ENCODE measurements at places on chromosomes 16 and 17. TPM values are rescaled to one million over a fixed set of nuclear protein-coding genes. Genes with fewer than 3 reads are reported as not detected.
A peak's percentile ranks its signal among the peaks of the same experiment; 100 is the strongest.

NPIPA5 gene
- 1.3 TPM for total RNA-seq

DNA sequence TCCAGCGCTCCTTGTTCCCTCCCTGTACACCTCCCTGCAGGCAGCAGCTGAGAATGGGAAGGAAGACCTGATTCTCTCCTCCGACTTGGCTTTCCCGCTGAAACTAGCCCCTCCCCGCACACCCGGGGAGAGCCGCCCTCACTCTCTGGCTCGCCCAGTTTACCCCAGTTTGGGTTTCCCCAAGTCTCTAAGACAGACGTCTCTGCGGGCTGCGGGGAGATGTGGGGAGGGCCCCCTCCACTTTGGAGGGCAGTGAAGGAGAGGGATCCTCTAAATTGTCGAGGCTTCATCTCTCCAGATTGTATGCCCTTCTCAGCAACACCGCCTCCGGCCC, 797 bp downstream of the GRB7 start:
- peak; percentile 72 for DNase-seq

- no peak for DNase-seq
Measured at GRCh38 chr17:2598166-2598565, 4.7 kb downstream of the PAFAH1B1 start.

GRCh38 chr17:28030386-28030785, 12.1 kb upstream of the NLK start:
- no peak for DNase-seq

DNA sequence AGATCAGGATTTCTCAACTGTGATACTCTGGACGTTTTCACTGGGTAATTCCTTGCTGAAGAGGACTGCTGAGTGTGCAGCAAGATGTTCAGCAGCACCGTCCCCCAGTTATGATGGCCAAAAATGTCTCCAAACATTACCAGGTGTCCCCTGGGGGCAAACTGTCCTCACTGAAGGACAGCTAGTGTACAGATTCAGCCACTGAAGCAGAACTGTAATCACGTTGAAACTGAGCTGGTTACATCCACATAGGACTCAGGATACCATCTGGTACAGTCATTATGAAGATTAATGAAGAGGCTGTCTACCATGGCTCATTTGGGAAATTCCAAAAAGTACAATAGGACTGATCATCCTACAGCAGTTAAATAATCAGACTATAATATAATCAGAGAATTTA, 43.3 kb upstream of the GINS3 start:
- DNase-seq: peak; percentile 54

GRCh38 chr16:72856797-72857196, 191.1 kb downstream of the ZFHX3 start:
- DNase-seq: peak; percentile 13

COG8 gene
- 41.4 TPM for total RNA-seq

DNA sequence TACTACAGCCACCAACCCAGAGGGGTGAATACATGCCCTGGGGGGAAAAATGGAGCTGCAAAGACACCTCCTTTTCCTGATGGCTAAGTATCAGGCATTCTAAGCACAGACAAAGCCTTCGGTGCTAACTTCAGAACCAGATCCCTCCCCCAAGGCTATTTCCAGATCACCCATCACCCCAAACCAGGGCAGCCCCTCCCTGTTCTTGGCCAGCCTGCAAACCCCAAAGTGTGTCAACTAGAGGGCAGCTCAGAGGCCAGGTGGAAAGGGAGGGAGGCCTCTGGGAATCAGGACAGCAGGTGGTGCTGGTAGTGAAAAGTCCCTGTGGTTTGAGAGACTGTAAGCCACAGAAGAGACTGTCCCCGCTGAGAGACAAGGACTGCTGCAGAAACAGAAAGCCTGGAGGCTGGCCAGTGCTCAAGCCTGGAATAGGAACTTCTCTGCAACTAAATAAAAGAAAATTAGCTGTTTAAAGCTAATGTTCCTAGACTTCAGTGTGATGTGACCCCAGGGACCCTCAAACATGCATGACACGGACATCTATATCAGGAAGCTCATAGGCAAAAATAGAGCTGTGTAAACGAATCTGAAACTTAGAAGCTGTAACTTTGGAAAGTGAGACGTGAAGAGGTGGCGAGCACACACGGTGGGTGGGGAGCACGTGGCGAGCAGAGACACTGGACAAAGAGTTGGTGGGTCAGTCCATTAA, 9.1 kb downstream of the TUBG1 start:
- DNase-seq: no peak

CRYBA1 gene
- not detected for total RNA-seq

DNA sequence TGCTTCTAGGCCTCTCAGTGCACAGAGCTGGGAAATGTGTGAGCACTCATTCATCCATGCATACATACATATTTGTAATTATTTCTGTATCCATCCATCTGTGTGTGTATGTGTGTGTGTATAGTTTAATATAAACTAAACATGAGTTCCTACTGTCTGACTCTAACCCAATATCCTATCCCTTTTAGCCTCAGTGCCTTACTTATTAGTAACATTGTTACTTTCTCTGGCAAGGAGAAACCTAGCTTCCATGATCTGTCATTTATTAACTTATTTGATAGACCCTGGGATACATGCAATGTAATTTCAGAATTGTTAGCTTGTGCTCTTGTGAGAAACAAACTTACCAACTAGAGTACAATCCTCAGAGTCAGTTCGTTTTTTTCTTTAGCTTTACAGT, 59.0 kb upstream of the WSCD1 start:
- DNase-seq: no peak

- DNase-seq: no peak
Measured at GRCh38 chr16:72910875-72911274, 137.1 kb downstream of the ZFHX3 start.

DNA sequence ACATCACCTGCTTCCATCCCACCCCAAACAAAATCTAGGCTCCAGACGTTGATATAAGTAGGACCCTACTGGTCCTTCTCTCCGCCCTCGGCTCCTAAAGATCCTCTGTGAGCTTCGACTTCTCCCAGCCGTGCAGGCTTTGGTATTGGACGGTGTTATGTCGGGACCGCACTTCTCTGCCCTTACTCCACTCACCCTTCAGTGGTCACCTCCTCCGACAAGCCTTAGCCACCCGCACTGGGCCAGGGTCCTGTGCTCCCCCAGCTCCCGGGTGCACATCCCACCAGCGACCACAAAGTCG, 1.6 kb downstream of the PSMB10 start:
- DNase-seq: no peak

DNA sequence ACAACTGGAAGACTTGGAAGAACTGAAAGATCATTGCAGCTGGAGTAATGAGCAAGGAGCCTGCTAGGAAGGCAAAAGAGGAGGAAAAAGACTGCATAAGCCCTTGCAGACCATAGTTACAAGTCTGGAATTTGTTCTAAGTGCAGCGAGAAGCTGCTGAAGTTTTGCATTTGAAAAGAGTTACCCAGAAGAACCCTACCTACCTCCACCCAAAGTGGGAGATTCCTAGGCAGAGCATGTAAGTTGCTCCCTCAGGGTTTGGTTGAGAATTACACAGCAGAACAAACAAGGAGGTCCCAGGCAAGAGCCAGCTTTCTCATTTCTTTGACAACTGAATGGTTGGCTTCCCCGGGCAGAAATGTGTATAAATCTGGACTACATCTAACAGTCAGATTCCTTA, 118.7 kb upstream of the NUDT7 start:
- DNase-seq: no peak

RNF157 gene
- 33.8 TPM for total RNA-seq

ATP1B2 gene
- total RNA-seq: 12.8 TPM

CIITA gene
- total RNA-seq: 0.36 TPM

DNA sequence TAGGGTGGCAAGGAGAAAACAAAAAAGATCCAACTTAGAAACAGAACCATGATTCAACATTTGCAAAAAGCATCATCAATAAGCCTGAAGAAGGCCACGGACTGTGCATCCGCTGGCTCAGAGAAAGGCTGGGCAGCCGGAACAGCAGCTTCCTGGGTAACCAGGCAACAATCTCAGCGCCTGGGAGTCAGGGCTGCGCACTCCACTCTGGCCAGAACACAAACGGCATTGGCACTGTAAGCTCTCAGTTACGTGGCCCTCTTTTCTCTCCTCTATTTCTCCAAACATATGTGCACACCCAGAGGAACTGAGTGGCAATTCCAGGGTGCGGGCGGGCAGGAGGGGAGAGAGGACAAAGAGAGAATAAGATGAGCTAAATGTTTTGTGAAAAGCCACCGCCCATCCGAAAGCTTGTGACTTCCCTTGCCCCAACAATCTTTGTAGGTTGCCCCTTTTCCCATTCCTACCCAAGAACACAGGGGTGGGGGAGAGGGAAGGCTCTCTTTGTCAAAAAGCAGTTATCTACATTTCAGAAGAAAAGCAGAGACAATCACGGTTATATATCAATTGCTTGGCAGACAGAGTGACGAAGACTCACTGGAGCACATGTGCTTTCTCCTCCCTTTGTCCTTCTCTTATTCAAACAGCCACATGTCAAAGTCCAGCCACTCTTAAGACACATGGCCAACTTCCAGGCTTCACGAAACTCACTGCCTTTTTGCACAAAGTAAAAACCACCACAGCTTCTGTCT, 6.6 kb upstream of the GHDC start:
- DNase-seq: peak; percentile 68

DNA sequence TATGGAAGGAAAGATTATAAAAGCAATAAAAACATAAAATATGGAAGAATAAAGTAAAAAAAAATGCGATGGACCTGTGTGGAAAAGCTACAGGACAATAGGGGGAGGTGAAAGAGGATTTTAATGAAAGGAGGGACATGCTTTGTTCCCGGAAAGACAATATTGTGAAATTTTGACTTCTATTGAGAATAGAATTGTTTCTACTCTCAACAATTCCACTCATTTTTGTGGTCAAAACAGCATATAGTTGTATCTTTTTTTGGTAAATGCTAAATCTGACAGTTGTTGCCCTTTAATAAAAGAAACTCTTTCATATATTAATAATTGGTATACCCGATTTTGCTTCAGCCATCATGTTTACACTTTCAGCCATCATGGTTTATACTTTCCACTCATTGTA, 22.9 kb upstream of the APPBP2 start:
- DNase-seq: no peak

DNA sequence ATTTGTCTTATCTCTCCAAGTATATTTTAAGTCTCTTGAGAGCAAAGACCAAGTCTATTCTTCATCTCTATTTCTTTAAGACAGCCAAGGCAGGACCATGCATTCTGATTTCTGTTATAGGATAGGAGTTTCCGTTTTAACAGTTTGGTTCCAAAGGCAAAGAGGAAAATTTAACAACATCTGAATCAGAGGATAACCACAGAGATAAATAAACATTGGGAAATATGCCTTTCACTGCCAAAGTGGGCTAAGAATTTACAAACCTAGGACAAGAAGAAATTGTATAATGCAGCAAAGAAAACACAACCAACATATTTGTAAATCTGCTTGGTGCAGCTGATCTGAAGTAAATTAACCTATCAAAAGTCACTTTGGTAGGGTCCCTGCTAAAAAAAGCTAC, 37.7 kb downstream of the USP32 start:
- DNase-seq: no peak

DNA sequence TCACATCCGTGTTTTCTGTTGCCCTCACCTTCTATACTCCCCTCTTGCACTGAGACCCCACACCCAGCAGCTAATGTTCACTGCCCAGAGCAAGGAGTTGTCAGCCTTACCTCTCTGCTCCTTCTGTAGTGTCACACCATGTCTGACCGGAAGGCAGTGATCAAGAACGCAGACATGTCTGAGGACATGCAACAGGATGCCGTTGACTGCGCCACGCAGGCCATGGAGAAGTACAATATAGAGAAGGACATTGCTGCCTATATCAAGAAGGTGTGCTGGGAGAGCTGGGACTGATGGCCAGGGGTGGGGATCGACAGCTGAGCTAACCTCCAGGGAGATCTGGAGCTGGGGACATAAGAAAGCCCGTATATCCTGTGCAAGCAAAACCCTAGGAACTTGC, 3.7 kb downstream of the DYNLL2 start:
- DNase-seq: no peak

GRCh38 chr16:14205666-14206065, 134.5 kb downstream of the MRTFB start:
- no peak for DNase-seq

TRIM37 gene
- total RNA-seq: 71.3 TPM

GRCh38 chr17:48122665-48123045, 15.1 kb downstream of the SNX11 start:
- no peak for DNase-seq

DNA sequence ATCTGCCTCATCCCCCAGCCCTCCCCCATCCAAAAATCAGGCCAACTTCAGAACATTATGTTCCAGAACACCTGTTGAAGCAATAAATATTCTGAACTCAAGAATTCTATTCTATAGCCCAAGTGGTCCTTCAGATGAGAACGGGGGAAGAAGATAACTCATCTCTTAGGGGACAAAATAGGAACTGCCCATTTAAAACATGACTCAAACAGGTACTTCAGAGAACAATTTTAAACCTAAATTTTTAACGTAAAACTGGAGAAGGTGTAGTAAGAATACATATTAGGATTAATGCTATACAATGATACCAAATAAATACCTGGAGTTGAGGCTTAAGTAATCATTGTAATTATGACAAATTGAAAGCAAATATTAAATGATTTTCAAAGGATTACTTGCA, 112.1 kb downstream of the CDYL2 start:
- DNase-seq: no peak

DNA sequence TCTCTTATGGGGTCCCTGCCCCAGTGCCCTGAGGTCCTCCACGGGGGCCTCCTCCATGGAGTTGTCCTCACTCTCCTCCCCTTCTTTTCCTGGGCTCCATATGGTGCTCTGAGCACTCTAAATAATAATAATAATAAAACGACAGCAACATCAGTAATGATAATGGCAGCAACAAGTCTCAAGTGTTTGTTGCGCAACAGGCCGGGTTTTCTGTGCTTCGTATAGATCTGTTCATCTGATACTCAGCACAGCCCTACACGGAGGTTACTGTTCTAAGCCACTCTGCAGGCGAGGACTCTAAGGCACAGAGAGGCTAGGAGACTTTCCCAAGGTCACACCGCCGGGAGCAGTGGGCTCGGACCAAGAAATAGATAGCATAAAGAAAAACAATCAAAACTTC, 13.7 kb downstream of the CIBAR2 start:
- no peak for DNase-seq

CPHXL2 gene
- not detected for total RNA-seq
